Activated naive CD4-positive, alpha-beta T cell treated with anti-CD3 and anti-CD28 coated beads for 36 hours (primary cell): ENCODE measurements at places on chromosomes 3 and 15.

GRCh38 chr15:36831125-36831903 lies 251.9 kb downstream of the CDIN1 start:
- no peak for DNase-seq

- no peak for DNase-seq
Measured at GRCh38 chr15:90807786-90808086, 60.7 kb upstream of the FURIN start.

DNA sequence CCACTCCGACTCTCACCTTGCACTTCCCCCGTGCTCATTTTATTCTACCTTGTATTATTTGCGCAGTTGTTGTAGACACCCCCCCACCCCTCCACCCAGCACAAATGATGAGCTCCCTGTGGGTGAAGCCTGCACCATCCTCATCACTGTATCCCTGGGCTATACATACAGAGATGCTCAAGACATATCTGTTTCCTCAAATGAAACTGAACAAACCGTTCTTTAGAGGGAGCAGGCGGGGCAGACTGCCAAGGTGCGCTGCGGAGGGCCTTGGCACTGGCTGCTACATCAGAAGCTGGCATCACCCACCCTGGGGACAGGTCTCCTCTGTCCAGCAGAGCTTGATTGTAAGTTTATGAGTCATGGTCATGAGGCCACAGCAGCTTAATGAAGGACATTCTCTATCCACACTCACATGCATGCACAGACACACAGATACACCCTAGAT lies 29.0 kb downstream of the ADCY5 start:
- no peak for DNase-seq

- no peak for DNase-seq
Measured at GRCh38 chr15:98077186-98077585, 116.7 kb downstream of the ARRDC4 start.
